Kasumi-1 (cell line): ENCODE measurements at places on chromosomes 5 and 9.

DNA sequence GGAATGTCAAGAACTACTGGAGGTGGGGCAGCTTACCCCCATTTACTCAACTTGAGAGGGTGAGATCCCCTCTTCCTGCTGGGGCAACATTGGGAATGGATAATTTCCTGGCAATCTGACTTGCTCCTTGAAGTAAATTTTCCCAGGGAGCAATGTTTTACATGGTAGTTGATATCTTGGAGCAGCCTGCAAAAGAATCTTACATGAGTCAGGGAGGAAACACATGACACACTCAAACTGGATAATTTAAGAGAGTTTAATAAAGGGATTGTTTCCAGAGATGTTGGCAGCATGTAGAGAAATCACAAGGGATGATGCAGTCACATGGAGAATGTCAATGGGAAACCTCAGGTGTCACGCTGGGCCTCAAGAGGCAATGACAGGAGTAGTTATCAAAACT is 212.5 kb downstream of the GAS1 start:
- DNase-seq: no peak

GRCh38 chr9:130955947-130956621 is 17.0 kb upstream of the FIBCD1 start:
- DNase-seq: no peak

- DNase-seq: no peak
Measured at GRCh38 chr5:163953901-163954300, 448.5 kb downstream of the MAT2B start.

DNA sequence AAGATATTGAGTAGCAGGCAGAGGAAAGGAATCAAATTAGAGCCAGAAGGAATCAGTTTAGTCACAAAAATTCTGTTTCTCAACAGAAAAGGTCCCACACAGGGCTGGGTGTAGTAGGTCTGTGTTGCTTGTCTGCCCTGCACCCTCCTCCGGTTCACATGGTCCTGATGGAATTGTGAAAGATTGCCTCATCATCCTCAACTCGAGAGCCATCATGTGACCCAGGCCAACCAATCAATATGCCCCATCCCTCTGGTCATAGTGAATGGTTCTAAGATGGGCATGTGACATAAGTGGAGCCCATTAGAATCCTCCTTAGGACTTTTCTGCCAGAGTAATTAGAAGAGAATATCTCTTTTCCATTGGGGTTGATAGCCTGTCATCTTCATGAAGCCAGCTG is 56.7 kb upstream of the RAD23B start:
- DNase-seq: no peak

DNA sequence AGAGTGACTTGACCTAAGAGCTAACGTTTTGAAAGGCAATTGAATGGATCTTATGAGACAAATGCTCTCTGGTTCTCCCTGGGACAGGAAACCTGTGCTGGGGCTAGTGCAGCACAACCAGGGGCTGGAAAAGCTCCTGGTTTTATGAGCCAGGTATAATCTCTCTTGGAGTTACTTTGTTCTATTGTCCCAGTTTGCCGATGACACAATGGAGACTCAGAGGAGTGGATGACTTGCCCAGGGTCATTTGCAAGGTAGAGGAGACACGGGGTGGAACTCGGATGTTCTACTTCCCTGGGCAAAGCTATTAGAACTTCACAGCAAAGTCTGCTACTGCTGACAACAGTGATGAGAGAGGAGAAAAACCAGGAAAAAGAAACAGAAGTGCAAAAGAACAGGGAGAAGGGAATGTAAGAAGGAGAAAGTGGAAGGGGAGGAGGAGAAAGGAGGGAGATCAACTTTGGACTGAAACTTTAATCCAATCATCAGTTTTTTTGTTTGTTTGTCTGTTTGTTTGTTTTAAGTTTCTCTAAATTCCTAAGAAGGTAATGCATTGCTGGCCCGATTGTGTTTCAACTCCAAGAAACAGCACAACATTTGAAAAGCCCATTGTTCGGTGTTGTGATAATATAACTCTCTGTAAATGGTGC is 7.4 kb upstream of the GSN start:
- no peak for DNase-seq

GRCh38 chr5:139740992-139741672 is 54.5 kb upstream of the PSD2 start:
- DNase-seq: no peak

GRCh38 chr5:176188506-176189193 is 49.6 kb upstream of the SIMC1 start:
- DNase-seq: no peak

- DNase-seq: no peak
Measured at GRCh38 chr5:69372394-69372793, 2.8 kb downstream of the RAD17 start.

GRCh38 chr5:120509053-120509452 is 45.0 kb downstream of the PRR16 start:
- DNase-seq: no peak

GRCh38 chr9:89457376-89457855 is 40.5 kb downstream of the SEMA4D start:
- no peak for DNase-seq

DNA sequence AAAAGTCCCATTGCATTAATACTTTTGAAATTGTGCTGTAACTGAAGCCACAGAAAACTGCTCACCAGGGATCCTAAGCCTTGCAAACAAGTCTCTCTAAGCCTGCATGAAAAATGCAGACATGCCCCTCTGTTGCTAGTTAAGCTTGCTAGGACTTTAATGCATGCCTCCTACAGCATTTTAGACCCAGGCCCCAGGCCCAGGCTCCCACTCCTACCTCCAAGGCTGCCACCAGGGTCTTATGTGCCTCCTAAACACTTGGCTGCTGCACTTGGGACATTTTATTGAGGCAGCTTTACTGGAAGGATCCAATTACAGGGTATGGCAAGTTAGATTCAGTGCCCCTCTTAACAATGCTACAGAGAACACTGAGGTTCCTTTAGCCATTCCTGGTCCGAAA is 467.3 kb upstream of the CLINT1 start:
- no peak for DNase-seq

DNA sequence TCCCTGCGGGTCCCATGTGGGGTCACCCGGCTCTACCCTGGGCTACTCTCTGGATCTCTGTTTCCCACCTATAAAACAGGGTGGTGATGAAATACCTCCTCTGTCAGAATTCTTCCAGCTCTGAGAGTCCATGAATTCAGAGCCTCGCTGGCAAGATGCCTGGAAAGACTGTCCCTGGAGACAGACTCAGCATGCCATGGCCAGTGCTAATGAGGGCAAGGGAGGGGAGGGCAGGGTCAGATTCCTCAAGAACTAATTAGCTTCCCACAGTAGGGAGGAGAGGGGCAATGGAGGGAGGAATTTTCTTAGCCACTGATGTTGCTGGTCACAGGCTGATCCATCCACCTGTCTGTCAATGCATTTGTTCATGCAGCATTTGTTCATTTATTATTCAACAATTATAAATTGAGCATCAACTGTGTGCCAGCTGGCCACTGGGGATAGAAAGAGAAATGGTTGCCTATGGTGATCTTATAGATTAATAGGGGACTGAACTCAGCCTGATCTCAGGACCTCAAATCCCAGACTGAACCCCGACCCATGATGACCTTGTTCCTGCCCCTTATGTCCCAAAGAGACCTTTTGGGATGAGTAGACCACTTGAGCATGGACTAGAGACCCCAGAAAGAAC is 4.7 kb downstream of the SYNPO start:
- no peak for DNase-seq

DNA sequence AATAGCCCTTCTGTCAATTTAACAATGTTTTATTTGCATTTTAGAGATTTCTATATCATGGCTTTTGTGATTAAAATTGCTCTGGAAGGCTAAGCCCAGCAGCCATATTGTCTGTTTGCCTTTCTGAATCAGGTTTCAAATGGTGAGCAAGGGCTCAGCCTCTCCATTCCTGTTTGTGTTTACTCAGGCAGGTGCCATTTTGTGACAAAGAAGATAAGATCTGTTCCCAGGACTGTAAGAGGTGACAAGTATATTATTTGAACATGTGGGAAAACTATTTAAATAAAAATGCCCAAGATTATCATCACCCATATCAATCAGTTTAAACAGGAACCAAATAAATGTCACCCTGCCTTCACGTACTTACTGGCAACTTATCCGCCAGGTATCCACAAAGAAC is 641.3 kb upstream of the KLF4 start:
- no peak for DNase-seq

GRCh38 chr5:178474562-178475184 is 115.5 kb downstream of the COL23A1 start:
- DNase-seq: no peak
